ENCODE measurements at places on chromosomes 3 and 15. TPM values are rescaled to one million over a fixed set of nuclear protein-coding genes. Genes with fewer than 3 reads are reported as not detected.

GRCh38 chr3:50238549-50239026 is 2.6 kb downstream of the GNAI2 start:
- H3K27me3 ChIP-seq = no peaks in the 10 kb centered on the region
- H3K4me3 ChIP-seq = peak overlapping the region; percentile 100
- H3K4me1 ChIP-seq = peaks cover 41% of the 10 kb centered on the region
- no peak for DNase-seq
- H3K36me3 ChIP-seq = peaks cover 20% of the 10 kb centered on the region

SPATA12 gene
- not detected for total RNA-seq

DNA sequence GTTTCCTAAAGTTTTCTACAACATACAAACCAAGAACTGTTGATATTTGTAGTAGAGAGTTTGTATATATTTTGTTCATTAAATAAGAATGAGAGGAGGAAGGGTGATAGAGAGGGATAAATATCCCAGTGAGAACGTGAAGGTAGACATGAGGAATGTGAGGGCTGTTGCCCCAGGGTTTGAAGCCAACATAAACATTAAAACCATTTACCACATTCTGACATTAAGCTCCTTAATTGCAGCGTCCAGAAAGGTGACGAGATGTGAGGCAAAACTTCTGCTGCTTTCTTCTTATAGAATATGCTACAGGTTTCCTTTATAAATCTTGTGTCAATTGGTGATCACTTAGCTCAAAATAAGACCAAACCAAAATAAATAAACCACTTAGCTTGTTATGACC is 267.8 kb upstream of the CNTN4 start:
- no peaks in the 10 kb centered on the region for H3K4me1 ChIP-seq
- DNase-seq = no peak
- no peak overlapping the region for H3K27ac ChIP-seq
- no peak overlapping the region for H3K4me3 ChIP-seq
- no peaks in the 10 kb centered on the region for H3K36me3 ChIP-seq

SAMD7 gene
- not detected for total RNA-seq

GRCh38 chr15:92288755-92289154 is 104.9 kb upstream of the ST8SIA2 start:
- no peaks in the 10 kb centered on the region for H3K36me3 ChIP-seq
- H3K4me1 ChIP-seq = peaks cover 4% of the 10 kb centered on the region
- peak overlapping the region; percentile 24 for H3K27ac ChIP-seq
- H3K27me3 ChIP-seq = peaks cover 28% of the 10 kb centered on the region
- peak overlapping the region; percentile 5 for H3K4me3 ChIP-seq
- DNase-seq = no peak

- H3K36me3 ChIP-seq = peaks cover 9% of the 10 kb centered on the region
- H3K4me3 ChIP-seq = peak overlapping the region; percentile 54
- H3K27me3 ChIP-seq = no peaks in the 10 kb centered on the region
- peak overlapping the region; percentile 74 for H3K27ac ChIP-seq
Measured at GRCh38 chr3:151230646-151231045, 27.6 kb upstream of the GPR171 start.

Data from activated naive CD8-positive, alpha-beta T cell treated with anti-CD3 and anti-CD28 coated beads, Interleukin-2, amount 10 ng/mL, durations not matched to agents 7 days and 5 days (primary cell).